Upper lobe of right lung (tissue), 1 donor: ENCODE measurements at places on chromosomes 5 and 9. TPM values are rescaled to one million over a fixed set of nuclear protein-coding genes. Genes with fewer than 3 reads are reported as not detected.

FOXI1 gene
- not detected for total RNA-seq

HINT1 gene
- total RNA-seq, result 147 TPM

SLC9A3 gene
- 1.0 TPM for total RNA-seq

OR2S2 gene
- not detected for total RNA-seq

GPRIN1 gene
- 1.4 TPM for total RNA-seq

DNA sequence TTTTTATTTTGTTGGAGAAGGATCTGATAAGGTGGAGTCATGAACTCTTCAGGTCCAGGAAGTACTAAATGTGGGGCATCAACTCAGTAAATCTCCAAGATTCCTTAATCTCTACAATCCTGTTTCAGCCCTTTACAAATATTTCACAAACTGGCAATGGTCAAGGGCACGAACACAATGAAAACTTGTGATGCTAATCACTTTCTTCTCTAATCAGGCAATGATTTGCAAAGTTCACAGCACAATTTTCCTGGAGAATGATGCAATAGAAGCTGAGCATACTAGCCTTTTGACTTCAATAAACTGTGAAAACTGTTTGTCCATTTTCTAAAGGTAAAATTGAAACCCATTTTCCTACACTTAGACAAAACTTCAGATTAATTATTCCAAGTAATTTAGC, 16.9 kb downstream of the GDF9 start:
- DNase-seq, result no peak

- DNase-seq, result no peak
These were observed 136.6 kb upstream of the OTULINL start for GRCh38 chr5:14445013-14445412.

- DNase-seq, result no peak
These were observed 10.1 kb upstream of the PLPPR1 start for GRCh38 chr9:101018467-101018866.

DNA sequence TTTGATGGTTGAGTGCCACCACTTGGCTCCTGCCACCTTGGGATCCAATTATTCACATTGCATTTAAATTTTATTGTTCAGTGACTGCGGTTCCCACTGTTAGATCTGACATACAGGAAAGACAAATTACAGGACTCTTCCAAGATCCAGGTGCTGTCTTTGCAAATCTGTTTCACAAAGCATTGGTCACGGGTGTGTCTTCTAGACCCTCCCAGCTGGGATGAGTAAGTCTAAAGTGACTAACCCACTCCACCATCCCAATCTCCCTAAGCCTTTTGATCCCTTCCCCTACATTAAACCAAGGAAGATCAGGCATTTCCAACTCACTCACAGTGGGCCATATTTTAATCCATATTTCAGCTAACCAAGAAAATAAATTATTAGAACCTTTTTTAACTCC, 1016.3 kb upstream of the CTNND2 start:
- no peak for DNase-seq

- DNase-seq, result no peak
These were observed 1519.8 kb upstream of the CDH9 start for GRCh38 chr5:28558196-28558595.

DNA sequence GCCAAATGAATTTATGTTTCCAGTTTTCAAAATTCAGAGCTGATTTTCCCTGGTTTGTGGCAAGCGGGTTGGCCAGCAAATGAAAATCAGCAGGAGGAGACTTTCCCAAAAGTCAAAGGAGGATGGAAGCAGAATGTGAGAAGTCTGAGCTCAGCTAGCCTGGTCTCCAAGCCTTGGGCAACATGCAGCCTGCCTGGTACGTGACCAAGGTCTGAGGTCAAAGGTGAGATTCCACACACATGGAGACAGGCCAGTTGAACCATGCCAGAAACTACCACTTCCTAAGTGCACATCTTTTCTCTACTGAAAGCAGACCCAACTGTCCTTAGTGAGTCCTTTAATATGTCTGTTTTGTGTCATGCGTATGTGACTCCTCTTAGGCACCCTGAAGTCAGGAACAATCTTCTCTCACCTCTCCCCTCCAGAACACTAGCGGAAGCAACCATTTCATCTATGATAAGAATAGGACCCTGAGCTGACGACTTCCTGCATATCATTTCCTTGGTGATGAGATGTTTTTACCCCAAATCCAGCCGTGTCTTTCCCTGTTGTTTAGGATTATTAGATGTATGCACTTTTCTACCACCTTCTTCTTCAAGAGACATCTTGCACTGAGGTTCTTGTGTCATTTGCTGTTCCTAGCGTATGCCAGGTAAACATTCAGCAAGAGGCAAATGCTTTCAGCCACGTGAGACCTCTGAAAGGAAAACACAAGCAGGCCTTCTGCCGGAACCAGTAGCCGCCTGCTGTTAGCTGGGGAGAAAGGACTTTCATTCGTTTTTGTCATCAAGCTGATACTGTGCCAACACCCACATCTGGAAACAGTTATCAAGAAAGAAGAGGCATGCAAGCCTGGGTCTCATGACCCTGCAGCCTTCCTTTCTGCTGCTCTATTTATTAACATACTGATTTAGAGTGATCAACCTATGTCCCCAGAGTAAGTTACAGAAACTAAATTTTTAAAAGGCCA, 9.7 kb upstream of the TGFBI start:
- DNase-seq, result no peak

DNA sequence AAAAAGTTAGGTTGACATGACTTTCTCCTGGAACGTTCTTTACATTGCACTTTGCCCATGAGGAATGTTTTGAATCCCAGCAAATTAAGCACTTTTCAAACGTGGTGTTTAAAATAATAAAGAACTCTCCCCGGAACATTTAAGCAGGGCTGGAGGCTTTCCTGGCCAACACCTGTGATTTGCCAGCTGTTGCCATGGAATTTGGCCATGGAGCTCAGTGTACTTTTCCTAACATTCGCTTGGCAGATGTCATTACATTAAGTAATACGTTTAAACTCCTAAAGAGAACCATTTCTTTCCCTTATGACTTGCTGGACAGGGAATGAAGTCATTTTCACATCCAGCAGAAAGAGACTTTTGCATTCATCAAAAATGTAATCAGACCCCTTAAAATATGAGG, 146.1 kb downstream of the GAS1 start:
- DNase-seq, result no peak

GRCh38 chr9:2290382-2290781, 275.2 kb downstream of the SMARCA2 start:
- DNase-seq, result no peak

GRCh38 chr5:86500947-86501346, 116.8 kb upstream of the COX7C start:
- DNase-seq, result no peak

DNA sequence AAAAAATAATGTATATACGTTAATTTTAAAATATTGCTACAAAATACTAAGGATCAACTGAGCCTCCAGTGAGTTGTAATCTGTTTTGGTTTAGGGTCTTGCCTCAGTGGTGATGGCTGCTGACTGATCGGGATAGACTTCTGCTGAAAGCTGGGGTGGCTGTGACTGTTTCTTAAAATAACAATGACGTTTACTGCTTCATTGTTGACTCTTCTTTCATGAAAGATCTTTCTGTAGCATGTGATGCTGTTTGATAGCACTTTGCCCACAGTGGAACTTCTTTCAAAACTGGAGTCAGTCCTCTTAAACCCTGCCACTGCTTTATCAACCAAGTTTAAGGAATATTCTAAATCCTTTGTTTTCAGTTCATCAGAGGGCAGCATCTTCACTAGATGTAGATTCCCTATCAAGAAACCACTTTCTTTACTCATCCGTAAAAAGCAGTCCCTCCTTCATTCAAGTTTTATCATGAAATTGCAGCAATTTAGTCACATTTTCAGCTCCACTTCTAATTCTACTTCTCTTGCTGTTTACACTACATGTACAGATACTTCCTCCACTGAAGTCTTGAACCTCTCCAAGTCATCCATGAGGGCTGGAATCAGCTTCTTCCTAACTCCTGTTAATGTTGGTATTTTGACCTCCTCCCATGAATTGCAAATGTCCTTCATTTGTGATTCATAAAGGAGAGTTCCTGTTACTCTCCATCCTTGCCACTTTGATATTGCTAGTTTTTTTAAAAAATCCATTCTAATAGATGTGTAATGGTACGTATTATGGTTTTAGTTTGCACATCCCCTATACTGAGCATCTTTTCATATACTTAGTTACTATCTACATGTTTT, 41.5 kb upstream of the PTPDC1 start:
- DNase-seq, result no peak
